ENCODE measurements at places on chromosomes 13 and 19.
A peak's percentile ranks its signal among the peaks of the same experiment; 100 is the strongest.

DNA sequence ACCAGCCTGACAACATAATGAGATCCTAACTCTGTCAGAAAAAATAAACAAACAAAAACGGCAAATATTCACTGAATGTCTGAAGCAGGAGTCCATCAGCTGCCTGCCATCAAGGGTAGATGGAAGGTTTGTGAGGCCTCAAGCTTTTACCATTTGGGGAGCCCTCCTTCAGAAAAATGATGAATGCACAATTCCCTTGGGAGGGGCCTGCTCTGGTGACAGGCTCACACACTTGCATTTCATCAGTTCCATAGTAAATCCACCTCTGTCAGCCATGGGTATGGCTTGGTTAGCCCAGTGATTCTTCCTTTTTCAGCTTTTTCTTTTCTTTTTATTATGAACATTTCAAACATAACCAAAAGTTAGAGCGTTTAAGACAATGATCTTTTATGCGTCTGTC is 26.3 kb upstream of the KATNAL1 start:
- no peak for DNase-seq

DNA sequence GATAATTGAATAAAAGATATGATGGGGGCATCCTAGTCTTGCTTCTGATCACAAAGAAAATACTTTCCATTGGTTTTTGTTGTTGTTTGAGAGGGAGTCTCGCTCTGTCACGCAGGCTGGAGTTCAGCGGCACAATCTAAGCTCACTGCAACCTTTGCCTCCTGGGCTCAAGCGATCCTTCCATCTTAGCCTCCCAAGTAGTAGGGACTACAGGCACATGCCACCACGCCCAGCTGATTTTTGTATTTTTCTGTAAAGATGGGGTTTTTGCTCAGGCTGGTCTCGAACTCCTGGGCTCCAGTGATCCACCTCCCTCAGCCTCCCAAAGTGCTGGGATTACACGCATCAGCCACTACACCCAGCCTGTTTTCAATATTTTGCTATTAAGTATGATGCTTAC is 17.1 kb upstream of the PSMC4 start:
- DNase-seq, result no peak

- DNase-seq, result no peak
These were observed 13.8 kb downstream of the TMTC4 start for GRCh38 chr13:100660761-100661160.

DNA sequence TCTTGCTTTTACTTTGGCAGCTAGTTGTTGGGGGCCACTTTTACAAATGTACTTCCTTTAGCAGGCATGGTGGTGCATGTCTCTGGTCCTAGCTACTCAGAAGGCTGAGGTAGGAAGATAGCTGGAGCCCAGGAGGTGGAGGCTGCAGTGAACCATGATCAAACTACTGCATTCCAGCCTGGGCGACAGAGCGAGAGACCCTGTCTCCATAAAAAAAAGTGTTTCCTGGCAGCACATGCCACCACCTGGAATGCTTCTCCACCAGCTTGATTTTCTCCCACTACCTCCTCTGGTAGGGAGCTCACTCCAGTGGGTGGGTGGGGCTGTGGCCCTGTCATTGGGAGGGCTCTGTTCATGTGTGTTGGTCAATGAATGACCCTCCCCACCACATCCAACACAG is 12.5 kb downstream of the FZR1 start:
- no peak for DNase-seq

- no peak for DNase-seq
These were observed 37.0 kb downstream of the CERS4 start for GRCh38 chr19:8245869-8246835.

DNA sequence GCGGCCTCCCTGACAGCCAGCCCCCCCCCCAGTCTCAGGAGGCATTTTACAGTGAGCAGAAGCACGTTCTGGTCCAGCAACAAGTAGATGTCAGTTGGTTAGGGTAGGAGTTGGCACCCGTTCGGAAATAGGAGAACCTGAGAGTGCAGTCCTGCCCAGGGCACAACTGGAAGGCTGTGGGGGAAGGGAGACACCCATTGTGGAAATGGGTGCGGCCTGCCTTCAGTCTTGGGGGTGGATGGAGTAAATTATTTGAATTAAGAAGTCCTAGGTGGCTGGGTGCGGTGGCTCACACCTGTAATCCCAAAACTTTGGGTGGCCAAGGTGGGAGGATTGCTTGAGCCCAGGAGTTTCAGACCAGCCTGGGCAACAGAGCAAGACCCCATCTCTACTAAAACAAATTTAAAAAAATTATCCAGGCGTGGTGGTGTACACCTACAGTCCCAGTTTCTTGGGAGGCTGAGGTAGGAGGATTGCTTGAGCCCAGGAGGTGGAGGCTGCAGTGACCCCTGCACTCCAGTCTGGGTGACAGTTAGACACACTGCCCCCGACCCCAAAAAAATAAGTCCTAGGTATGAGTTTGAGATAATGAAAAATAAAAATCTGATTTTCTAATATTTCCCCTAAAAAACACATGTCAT is 1.2 kb downstream of the CIRBP start:
- no peak for DNase-seq

DNA sequence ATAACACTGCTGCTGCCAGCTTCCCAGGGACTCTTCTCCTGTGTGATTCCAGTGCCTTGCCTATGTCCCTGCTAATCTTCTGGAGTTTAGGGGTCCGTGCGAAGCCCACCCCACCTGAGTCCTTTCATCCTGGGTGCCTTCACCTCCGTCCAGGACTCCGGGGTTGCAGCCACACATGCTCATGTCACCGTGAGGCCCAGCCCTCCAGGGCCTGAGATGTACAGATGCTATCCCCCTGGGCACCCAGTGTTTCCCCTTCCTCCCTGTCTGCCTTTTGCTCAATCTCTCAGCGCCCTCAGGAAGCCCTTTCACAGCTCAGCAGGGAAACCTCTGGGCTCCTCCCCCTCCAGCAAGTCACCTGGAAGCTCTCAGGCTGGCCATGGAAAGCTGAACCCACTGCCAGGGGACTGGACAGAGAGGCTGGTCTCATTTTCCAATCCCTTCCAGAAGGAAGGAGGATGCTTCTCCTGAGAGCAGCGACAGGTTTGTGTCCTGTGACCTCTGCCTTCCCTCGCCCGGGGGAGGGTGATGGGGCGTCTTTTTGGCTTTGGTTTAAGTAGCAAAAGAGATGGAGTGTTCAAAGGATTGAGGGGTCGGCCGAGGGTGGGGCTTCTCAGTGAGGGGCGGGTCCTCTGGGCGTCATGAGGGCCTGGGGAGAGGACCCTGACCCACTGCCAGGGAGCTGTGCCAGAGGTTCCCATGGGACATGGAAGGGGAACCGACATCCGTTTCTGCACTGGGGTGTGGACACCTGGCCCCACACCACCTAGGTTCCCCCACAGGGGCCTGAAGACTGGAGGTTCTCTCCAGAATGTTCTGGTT is 30.8 kb upstream of the TFDP1 start:
- DNase-seq, result no peak

DNA sequence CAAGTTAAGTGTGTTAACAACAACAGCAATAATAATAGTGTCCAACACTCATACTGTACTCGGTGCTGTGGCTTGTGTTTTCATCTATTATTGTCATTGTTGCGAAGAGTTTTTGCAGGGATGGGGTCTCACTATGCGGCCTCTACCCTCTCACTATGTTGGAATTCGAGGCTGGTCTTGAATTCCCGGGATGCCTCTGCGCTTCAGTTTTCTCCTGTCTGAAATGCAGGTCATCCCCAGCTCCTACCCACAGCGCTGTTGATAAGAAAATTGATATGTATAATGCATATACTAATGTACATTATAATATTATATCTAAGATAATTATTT is 4.9 kb upstream of the SBK3 start:
- DNase-seq, result no peak

DNA sequence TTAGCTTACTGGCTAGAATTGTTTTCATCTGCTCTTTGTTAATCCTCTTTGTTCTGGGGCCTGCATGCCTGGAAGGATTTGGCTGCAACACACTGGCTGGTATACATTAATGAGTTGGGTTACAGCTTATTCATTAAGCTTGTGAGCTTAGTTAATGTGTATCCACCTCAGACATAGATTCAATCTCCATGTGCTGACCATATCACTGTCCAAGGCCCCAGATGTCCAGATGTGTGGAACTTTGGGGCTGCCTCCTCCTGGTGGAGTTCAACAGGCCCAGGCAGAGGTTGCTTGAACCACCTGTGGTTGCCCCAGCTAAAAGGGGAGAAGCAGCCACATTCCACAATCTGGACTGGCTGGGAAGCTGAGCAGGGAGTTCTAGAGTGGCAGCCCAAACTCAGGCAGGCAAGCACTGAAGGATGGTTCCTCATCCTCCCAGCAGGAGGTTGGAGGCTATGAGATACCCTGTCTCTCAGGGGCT is 5.4 kb downstream of the DIAPH3 start:
- no peak for DNase-seq

DNA sequence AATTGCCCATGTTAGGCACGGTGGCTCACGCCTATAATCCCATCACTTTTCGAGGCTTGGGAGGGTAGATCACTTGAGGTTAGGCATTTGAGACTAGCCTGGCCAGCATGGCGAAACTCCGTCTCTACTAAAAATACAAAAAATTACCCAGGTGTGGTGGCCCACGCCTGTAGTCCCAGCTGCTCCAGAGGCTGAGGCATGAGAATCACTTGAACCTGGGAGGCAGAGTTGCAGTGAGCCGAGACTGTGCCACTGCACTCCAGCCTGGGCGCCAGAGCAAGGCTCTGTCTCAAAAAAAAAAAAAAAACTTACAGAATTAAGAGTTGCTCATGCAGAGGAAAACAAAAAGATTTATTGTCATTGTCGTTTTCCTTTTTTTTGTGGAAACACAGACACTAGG is 3.4 kb upstream of the PSMC4 start:
- no peak for DNase-seq

DNA sequence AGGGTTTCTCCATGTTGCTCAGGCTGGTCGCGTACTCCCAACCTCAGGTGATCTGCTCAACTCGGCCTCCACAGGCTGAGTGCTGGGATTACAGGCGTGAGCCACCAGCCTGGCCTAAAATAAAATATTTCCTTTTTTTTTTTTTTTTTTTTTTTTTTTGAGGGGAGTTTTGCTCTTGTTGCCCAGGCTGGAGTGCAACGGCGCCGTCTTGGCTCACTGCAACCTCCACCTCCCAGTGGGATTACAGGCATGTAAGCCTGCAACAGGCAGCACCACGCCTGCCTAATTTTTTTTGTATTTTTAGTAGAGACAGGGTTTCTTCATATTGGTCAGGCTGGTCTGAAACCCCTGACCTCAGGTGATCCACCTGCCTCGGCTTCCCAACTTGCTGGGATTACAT is 4.9 kb downstream of the ZNF506 start:
- no peak for DNase-seq

GRCh38 chr19:12723641-12724426 is at the start of gene TNPO2:
TSS of gene TNPO2 (minus strand) at chr19:12723932. CDS start at chr19:12720977, 2,955 bp downstream.
- DNase-seq, result peak; percentile 55

DNA sequence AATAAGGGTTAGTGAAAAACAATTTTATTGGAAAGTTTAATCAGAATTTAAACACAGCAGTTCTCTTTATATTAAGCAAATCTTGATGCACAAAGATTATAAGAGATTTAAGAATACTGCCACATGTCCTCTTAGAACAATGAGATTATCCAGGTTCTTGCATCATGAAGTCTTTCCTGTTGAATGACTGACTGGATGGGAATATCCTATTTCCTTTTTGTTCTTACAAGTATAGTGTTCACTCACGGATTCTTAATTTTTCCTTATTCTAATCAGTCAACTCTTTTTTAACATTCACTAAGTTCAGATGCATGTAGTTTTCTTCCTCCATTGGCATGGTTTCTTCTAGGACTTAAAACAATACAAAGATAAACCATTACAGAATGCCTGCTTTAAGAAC is 10.1 kb downstream of the URI1 start:
- no peak for DNase-seq

DNA sequence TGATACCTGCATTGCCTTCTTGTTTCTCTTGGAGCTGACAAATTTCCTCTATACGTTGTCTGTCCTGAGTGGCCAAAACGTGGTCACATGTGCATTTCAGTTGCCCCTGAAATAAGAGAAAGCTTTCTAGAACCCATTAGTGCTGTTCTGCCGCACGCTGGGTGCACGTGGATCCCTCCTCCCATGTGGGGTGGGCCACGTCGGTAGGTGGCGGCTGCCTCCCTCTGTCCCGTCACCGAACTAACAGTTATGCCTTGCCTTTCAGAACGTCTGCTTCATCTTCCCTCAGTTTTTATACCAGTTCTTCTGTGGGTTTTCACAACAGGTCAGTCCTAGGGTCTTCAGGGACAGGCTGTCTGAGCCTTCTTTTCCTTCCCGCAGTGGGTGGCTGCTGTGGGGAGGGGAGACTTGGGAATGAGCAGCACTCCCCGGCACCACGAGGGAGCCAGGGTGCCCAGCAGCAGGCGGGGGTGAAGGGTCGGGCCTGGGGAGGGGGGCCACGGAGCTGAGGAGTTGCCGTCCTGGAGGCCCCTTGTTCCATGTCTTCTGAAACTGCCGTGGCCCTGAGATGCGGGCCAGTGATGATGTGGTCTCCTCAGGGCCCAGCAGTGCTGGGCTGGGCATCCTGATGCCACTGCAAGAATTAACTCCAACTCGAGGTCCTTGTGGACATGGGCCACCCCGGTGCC is 109.7 kb upstream of the MCF2L start:
- DNase-seq, result no peak

DNA sequence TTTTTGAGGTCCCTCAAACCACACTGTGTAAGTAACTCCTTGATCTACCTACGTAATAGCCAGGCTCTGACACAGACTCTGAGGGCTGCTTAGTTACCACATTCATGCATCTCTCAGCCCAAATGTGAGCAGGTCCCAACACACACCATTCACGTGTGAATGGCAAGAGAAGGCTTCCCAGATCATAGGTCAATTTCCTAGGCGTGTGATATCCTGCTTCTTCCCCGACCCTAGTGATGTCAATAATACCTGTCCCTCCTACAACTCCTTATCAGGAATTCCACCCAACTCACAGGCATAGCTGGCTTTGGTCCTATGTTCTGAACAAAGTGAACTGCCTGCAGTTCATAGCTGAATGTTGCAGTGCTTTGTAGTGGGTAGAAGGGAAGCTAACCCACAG is 334.5 kb downstream of the RFC3 start:
- no peak for DNase-seq

DNA sequence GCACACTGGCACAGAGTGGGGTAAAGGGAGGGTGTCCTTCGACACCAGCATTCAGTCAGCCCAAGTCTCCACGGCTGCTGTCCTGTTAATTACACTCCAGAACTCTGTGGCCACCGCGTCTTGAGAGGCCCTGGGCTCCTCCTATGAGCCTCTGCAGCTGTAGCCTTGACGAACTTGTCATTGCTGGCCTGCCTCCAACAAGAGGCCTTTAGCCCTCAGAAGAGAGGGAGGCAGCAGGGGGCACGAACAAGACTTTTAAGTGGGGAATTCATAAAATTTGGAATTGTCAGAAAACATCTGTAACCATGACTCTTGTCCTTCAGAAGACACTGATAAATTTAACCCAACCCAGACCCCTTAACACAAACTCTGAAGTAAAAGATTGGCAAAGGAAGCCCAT is 241.9 kb downstream of the UQCRFS1 start:
- no peak for DNase-seq

GRCh38 chr13:45391926-45392325 is 26.2 kb downstream of the SLC25A30 start:
- no peak for DNase-seq

DNA sequence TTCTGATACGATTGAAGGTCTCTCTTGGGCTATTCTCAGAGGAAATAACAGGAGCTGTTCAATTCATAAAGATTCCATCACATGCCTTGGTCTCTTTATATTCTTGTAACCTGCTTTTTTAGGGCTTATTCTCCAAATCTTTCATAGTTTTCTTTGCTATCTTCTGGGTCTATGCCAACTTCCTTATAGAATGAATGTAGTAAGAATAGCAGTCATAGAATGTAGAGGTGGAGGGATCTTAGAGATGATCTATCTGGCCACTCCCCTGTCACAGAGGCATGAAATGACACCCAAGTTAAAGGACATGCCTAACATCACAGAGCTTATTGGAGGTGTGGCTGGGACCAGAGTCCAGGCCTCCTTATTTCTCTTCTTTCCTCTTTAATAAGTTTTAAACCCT is 13.2 kb downstream of the LCP1 start:
- DNase-seq, result no peak

Measured in CD4-positive, alpha-beta T cell treated with Interleukin-4 for 4 hours (primary cell).